AG10803 (cell line): ENCODE measurements at places on chromosomes 4 and X.

DNA sequence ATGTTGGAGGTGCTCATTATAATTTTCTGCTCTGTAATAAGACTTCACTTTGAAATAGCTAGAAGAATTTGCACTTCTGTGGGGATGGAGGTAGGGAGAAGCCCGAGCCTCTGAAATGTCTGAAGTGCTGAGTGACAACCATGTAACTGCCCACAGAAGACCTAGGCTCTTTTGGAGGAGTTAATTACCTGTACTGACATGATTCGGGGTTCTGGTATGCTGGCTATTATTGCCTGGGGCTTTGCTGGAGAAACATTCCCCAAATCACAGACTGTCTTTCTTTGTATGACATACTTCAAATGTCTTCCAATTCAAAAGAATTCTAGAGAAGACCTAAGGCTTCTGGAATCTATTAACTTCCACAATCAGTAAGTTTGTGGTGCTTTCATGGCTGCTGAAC is 211.2 kb upstream of the POF1B start:
- no peak for DNase-seq

DNA sequence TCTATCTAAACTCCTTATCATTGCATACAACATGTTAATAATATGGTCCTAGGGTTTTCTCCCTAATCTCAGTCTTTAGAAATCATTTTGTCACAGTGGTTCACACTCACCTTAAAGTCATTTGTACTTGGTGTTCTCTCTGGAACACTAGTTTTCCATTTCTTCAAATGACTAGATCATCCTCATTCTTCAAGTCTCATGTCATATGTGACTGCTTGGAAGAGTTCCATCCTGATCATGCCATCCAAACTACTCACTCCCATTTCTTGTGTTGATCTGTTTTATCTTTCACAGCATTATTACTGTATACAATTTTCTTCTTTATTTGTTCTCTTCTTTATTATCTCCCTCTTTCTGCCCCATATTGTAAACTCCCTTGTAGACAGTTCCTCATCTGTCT is 66.5 kb downstream of the HTR2C start:
- DNase-seq: peak; percentile 21

GRCh38 chrX:27350476-27350875 is 112.7 kb downstream of the PPP4R3C start:
- no peak for DNase-seq

DNA sequence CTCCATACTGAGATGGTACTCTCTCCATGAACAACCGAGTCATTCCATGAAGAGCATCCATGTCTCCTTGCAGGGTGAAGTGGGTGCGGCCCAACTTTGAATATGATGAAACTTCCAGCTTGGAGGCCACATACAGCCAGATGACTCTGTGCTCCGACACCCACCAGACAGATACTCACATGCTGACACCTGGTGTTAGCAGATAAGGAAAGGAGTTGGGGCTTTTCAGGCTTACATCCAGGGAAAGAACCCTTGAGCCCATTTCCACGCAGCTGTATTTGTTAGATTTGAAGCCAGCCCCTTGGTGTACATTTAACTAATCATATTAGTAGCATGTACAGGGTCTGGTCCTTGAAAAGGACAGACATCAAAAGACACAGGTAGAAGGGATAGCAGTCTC is 62.1 kb upstream of the PRRG3 start:
- no peak for DNase-seq

DNA sequence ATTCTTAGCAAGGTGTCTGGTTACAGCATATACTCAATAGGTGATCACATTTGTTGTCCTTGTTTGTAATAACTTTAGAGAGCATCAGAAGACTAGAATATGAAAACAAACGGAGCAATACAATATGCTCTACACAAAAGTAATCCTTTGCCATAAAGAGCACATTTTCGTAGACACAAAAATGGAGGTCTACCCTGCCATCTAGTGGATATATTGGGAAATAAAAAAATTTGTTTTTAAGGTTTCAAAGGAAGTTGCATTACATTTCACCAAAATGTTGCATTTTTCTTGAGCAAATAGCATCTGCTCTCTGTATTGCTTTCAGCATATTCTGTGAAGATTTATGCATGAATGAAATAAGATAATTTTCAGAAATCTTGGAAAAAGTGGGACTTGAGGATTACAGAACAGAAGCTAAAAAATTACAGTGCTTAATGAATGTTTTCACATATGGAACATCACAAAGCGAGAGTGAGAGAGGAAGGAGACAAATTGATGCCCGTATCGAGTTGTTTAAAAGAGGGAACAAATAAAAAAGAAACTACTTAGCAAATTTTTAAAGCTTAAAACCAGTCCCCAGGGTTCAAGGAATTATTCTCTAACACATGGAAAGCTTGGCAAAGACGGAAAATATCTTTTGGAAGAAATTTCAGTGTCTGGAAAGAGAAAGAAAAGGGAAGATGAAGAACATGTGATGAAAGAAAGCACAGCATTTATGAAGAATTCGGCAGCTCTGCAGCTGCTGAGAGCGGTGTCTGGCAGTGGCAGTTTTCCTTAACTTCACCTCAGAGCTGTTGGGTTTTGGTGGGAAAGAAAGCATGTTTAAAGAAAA is 390.1 kb downstream of the ANKRD50 start:
- DNase-seq: peak; percentile 40

- no peak for DNase-seq
Observed at GRCh38 chr4:150462743-150463142, 119.2 kb upstream of the MAB21L2 start.

- DNase-seq: no peak
Observed at GRCh38 chr4:177292171-177292570, 17.5 kb upstream of the NEIL3 start.

DNA sequence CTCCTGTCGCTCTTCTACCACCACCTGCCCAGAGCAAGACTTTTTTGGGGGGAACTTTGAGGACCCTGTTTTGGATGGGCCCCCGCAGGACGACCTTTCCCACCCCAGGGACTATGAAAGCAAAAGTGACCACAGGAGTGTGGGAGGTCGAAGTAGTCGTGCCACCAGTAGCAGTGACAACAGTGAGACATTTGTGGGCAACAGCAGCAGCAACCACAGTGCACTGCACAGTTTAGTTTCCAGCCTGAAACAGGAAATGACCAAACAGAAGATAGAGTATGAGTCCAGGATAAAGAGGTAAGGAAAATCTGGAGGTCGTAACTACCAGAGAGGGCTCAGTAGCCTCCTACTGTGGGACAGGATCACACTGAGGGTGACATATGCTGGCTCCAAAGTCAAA is 364.5 kb downstream of the MAPK10 start:
- no peak for DNase-seq

DNA sequence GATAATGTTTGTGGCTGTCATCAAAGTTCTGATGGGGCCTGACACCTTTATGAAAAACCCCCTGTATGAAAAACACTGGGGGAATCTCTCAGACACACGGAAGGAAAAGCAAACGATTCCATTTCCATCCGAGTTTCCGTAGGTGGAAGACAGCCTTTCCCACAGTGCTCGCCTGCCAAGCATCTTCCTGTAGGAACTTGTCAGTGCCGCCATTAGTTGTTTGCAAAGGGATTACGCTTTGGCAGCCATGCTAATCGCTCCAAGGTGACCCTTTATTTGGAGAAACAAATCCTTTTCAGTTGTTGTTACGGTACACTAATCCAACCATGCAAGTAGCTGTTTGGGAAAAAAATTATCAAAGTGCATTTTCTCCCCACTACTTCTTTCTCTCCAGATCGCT is 44.4 kb upstream of the STOX2 start:
- DNase-seq: no peak

DNA sequence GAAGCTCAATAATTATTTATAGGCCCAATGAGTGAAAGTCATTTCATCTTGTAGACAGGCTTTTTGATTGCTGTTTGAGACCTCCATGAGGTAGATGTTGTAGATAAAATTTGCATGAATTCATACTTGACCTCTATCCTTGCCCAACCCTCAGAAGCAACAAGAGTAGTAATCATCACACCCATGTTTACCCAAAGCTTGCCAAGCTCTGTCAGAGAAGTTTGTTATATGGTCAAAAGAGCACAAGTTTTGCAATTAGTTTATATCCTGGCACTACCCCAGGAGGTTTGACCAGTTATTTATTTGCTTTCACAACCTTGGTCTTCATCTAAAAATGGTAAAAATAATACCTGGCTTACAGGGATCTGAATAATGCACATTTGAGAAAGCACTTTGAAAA is 20.7 kb downstream of the ADH7 start:
- DNase-seq: no peak

DNA sequence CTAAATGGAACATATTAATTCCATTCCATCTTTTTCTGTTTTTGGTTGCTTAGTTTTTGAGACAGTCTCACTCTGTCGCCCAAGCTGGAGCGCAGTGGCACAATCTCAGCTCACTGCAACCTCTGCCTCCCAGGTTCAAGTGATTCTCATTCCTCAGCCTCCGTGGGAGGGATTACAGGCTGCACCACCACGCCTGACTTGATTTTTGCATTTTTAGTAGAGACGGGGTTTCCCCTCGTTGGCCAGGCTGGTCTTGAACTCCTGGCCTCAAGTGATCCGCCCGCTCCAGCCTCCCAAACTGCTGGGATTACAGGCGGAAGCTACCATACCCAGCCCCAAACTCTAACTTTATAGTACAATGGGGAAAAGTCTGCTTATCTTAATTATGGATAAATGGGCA is 11.2 kb downstream of the HNRNPD start:
- no peak for DNase-seq

GRCh38 chrX:26649534-26649933 is 433.6 kb downstream of the MAGEB5 start:
- no peak for DNase-seq

GRCh38 chrX:19775830-19776485 is 111.4 kb downstream of the SH3KBP1 start:
- DNase-seq: peak; percentile 22

DNA sequence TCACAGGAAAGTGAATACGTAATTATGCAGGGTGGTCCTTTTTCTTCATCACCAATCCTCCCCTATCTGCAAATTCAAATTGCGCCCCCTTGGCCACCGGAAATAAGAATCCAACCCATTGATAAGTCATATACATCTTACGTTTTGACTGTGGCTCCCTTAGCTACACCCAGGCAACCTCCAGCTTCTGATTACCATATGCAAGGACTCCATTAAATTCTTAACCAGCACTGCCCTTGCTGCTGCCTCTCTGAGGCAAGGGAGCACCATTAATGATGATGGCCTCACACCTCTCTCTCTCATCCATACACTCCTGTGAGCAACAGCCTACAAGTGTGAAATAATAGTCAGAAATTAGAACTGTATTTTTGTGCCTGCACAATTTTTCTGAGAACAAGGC is 106.0 kb upstream of the NOCT start:
- no peak for DNase-seq

GRCh38 chr4:38989487-38989886 is 42.7 kb downstream of the TMEM156 start:
- DNase-seq: peak; percentile 24

- DNase-seq: no peak
Observed at GRCh38 chr4:14337892-14338584, 664.2 kb upstream of the CPEB2 start.

DNA sequence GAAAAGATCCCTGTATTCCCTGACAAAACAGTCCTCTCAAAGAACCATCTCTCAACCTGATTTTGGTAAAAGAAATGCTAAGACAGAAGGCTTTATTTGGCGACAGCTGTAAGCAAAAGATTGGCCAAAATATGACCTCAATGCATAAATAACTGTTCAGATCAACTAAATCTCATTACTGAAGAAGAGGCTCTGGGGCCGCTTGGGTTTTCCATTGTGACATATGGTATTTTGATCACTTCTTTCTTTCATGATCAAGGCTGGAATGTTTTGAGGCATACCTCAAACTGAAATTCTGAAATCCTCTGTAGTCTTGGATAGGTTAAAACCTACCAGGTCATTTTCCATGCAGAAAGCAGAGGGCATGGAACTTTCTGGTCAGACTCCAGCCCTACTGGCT is 106.3 kb downstream of the C4orf51 start:
- DNase-seq: no peak

GRCh38 chrX:150897421-150898320 is 797 bp downstream of the CD99L2 start:
- peak; percentile 45 for DNase-seq

- DNase-seq: no peak
Observed at GRCh38 chrX:33892670-33893069, 239.4 kb downstream of the FAM47A start.

- DNase-seq: no peak
Observed at GRCh38 chrX:39308126-39308525, 506.9 kb downstream of the MID1IP1 start.

DNA sequence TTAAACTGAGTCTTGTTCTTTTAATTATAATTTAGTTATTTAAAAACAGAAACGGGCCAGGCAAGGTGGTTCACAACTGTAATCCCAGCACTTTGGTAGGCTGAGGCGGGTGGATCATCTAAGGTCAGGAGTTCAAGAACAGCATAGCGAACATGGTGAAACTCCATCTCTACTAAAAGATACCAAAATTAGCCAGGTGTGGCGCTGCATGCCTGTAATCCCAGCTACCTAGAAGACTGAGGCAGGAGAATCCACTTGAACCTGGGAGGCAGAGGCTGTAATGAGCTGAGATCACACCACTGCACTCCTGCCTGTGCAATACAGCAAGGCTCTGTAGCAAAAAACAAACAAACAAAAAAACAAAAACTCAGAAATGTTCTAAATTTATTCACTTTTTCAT is 852.9 kb downstream of the TECRL start:
- DNase-seq: no peak

GRCh38 chr4:70709611-70710205 is 12.1 kb upstream of the RUFY3 start:
- no peak for DNase-seq

DNA sequence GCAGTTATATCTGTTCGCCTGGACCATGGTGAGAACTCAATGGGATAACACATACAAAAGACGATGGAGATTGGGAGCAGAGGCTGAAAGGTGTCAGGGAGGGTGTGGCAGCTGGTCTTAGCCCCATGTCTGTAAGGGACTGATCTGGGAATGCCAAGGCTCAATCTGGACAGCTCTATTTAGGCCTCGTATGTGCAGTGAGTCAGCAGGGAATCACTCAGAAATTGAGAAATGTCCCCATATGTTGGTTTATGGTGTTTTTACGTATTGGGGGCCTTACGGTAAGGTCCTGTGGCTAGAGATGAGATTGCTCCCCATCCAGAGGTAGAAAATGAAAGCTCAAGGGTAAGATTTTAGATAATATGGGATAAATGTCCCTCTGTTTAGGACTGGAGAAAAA is 71.4 kb upstream of the TTC29 start:
- peak; percentile 29 for DNase-seq

- no peak for DNase-seq
Observed at GRCh38 chrX:29872831-29873230, 342.5 kb upstream of the MAGEB2 start.

DNA sequence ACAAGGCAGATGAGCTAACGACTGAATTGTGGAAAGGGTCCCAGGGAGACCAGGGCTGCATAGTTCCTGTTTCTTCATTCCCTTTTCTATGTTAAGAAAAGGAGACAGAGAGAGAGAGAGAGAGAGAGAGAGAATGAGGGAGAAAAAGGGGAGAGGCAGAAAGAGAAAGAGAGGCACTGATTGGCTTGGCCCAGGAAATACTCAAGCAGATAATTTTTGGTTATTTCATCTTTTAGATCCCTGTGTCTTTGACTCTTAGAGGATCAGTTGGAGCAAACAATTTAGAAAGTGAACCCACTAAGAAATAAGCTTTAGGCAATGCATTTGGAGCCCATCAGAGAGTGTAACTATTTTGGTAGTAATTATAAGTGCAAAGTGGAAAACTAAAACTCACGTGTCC is 103.4 kb downstream of the CEP44 start:
- DNase-seq: no peak
